ENCODE measurements at places on chromosomes 7 and 10.

DNA sequence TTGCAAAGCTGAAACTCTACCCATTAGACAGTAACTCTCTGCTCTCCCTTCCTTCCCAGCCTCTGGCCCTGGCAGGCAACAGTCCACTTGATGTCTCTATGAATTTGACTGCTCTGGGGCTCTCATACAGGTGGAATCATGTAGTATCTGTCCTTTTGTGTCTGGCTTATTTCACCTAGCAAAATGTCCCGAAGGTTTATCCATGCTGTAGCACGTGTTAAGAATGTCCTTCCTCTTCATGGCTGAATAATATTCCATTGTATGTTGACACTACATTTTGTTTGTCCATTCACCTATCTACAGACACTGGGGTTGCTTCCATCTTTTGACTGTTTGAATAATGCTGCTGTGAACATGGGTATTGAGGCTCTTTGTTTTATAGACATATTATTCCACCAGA, 128.9 kb downstream of the EGFR start:
- DNase-seq = no peak

- no peak for DNase-seq
Observed at GRCh38 chr7:15626041-15626440, 60.4 kb downstream of the MEOX2 start.

- no peak for DNase-seq
Observed at GRCh38 chr10:131853610-131853964, 47.2 kb upstream of the PPP2R2D start.

- DNase-seq = peak; percentile 13
Observed at GRCh38 chr7:78768859-78769258, 684.6 kb downstream of the MAGI2 start.

DNA sequence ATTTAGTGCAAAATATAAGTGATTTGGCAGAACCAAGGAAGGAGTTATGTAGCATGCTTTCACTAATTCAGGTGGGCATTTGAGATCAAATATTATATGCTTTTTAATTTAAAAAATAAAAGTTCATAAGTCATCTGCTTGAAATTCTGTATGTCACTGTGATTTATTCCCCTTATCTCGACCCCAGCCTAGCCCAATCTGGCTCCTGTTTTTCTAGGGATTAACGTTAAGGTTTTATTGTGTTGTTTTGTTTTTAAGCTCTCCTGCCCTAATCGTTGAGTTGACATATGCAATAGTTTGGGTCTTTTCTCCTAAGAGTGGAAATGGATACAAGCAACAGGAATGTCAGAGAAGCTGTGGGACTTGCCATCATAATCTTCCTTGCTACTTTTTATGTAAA, 42.6 kb downstream of the WIPF3 start:
- no peak for DNase-seq

- no peak for DNase-seq
Observed at GRCh38 chr7:152527610-152528032, 91.8 kb upstream of the KMT2C start.

DNA sequence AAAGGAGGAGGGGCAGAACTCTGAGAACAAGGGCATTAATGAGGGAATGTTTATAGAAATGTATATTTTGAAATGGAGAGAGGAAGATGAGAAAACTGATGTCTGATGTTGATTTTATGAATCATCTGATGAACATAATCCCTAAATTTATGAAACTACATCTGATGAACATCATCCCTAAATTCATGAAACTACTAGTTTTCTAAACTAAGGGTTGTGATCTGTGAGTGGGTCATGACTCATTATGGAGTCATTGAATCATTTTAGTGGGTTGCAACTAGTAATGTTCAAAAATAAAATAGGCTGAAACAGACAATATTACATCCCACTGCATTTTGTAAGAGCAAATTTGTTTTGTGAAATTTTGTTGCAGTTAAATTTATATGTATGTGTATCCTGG, 442.6 kb upstream of the TEX47 start:
- DNase-seq = no peak

GRCh38 chr7:135708041-135708440, 19.9 kb downstream of the SLC13A4 start:
- DNase-seq = no peak

- no peak for DNase-seq
Observed at GRCh38 chr10:81679291-81679690, 195.7 kb upstream of the NRG3 start.

- DNase-seq = no peak
Observed at GRCh38 chr10:88243202-88243744, 339.8 kb downstream of the RNLS start.

DNA sequence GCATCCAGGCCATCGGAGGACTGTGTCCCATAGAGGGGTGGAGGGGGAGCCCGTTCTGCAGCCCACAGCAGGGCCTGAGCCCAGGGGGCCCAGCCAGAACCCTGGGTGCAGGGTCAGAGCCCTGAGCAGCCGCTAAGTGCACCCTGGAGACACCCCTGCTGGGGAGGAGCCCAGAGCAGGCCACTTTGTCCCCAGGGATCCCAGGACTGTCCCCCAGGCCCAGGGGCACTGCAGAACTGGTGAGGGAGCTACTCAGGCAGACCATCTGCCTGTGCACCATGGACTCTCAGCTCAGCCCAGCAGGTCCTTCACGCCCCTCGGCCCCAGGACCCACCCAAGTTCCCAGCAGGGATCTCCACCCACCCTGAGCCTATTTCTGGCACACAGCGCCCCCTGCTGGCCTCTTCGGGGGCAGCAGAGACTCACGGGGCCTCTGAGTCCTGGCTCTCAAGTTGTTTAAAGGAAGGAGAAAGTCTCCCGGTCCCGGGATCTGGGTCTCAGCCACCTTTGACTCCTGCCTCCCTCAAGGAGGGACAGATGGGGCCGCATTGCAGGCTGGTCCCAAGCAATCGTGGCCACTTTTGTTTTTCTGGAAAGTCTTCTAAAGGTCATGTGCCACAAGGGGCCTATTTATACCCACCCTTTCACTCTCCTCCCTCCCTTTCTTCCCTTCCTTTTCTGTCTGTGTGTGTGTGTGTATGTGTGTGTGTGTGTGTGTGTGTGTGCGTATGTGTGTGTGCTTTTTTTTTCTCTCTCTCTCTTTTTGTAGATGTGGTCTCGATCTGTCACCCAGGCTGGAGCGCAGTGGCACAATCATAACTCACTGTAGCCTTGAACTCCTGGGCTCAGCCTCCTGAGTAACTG, 90.3 kb downstream of the MYL10 start:
- peak; percentile 8 for DNase-seq

GRCh38 chr7:41170466-41170865, 532.4 kb downstream of the INHBA start:
- DNase-seq = no peak

GRCh38 chr7:47337531-47337930, 244.4 kb downstream of the TNS3 start:
- no peak for DNase-seq

DNA sequence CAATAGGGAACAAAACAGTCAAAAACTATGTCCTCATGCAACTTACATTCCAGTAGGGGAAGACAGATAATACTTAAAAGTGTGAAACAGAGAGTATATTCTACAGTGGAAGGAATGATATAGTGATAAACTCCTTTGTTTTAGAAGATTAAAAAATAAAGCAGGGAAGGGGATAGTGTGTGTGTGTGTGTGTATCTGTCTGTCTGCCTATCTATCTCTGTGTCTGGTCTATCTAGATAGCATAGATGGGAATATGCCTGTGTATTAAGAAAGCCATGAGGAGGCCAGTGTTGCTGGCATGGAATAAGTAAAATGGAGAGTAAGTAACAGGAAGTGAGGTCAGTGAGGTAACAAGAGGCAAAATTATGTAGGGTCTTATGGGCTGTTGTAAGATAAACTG, 42.2 kb downstream of the EXOC6 start:
- DNase-seq = no peak

DNA sequence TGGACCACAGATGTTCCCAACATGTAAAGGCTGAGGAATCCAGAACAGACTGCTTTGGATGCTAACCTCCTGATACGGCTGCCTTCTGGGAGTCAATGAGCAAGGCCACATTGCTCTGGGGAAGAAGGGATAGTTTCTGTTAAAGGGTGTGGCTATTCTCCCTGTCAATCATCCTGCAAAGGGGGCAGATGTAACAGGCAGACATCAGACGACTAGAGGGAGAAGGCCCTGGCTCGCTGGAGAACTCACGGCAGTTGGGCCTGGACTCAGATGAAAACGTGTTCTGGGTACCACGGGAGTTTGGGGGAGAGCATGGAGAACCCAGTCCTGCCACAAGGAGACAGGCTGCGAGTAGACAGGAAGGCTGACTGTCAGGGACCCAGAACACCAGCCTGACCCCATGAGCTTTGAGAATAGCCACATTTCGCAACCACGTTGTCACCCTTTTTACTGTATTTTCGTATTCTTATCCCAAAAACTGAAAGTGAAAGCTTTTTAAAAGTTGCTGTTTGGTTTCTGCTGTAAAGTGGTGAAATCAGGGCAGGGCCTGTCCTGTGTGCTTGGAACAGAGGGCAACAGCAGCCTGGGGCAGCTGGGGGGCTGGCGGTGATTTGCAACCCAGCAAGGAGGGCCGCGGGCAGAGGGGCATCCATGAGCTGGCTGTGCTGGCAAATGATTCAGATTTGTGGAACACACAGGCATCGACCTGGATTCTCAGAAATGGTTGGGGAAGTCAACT, 95.3 kb downstream of the MYOF start:
- DNase-seq = no peak

GRCh38 chr7:137480401-137480800, 136.9 kb upstream of the PTN start:
- no peak for DNase-seq

DNA sequence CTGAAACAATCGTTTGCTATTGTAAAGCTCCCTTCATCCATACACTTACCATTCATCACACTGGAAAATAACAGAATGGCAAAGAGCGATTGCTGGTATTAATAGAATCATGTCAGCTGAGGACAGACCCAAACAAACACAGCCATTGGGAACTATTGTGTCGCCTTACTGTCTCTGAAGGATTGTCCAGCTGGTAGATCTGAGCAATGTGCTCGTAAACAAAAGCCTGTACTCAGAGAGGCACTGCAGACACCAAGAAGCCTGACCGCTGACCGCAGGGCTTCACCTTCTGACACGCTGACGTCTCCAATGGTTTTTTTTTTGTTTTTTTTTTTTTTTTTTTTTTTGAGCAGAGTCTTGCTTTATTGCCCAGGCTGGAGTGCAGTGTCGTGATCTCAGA, 151.0 kb upstream of the FRMD4A start:
- DNase-seq = peak; percentile 1
